ENCODE measurements at places on chromosomes 1 and 21. TPM values are rescaled to one million over a fixed set of nuclear protein-coding genes. Genes with fewer than 3 reads are reported as not detected.

DNA sequence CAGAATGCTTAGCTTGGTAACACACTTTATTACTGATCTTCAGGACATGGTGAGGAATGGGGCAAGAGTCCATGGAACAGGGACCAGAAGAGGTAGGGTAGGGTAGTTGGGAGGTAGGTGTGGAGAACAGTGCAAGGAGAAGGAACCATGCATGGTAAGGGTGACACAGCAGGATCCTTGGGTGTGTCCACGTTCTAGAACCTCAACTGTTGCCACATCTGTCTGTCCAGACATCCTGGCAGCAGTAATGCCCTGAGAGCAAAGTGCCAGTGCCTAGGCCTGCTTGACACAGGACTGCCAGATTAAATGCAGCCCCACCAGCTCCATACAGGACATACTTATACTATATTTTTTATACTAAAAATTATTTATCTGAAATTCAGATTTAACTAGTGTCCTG lies 13.9 kb downstream of the DMAP1 start:
- DNase-seq = no peak

GRCh38 chr21:38097789-38098188 lies 159.0 kb upstream of the KCNJ15 start:
- no peak for DNase-seq

DNA sequence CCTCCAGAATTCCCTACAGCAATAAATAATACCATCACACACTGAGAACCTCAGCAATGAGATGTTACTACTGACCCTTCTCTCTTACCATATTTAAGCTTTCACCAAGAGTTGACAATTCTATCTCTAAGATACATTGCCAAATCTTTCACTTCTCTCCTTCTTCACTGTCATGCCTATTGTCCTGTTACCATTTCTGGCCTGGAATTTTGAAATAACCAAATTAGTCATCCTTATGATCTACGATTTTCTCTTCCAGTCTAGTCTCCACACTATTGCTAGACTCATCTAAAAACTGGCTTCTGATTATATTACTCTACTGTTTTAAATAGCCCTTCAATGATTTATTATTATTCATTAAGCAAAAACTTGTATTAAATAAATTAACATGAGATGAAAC lies 656.1 kb upstream of the ADGRL4 start:
- DNase-seq = no peak

DNA sequence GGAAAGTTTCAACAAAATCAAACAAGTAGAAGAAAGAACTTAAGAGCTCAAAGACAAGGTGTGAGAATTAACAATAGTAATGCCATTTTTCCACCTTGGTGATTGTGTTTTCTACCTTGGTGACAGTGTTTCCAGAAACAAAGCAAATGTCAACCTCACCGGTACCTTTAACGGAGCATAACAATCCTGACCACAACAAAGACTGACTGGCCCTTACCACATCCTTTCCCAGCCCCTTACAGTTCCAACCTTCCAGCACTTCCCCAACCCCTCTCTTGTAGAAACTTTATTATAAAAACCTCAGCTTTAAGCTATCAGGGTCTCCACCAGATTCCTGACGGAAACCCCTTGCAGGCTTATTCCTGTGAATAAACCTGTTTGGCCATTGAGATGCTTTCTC lies 16.7 kb downstream of the STYXL2 start:
- no peak for DNase-seq

- DNase-seq = no peak
These were observed 671 bp downstream of the DNAJC11 start for GRCh38 chr1:6700853-6701436.

- no peak for DNase-seq
These were observed 107.9 kb downstream of the SUSD4 start for GRCh38 chr1:223256034-223256433.

GRCh38 chr1:105655032-105655431 lies 1401.4 kb upstream of the PRMT6 start:
- no peak for DNase-seq

DNA sequence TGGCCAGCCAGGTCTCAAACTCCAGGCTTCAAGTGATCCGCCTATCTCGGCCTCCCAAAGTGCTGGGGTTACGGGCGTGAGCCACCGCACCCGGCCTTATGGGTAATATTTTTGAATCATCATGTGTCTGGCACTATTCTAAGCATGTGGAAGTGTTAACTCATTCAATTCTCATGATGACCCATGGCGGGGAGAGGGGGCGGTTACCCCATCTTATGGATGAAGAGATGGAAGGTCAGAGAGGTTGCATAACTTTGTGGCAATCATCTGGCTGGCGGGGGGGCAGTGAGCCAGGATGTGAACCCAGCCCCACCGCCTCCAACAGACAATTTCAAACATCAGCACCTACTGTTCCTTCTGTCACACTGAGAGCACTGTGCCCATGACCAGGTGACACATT lies 11.5 kb upstream of the TAS1R2 start:
- DNase-seq = no peak

DNA sequence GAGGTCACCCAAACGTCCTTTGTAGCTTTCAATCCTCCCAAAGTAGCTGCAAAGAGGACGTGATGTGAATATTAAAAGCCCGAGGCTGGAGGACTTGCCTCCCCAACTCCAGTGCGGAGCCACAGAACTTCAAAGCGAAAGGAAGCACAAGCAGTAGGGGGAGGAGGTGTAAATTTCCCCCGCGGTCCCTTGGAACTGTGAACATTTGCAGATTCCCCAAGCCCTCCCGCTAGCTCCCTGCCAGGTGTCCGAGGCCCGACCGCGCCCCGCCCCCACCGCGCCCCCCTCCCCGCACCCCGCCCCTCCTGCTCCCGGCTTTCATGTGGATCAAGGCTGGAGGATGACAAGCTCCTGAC lies 41.5 kb upstream of the HAO2 start:
- DNase-seq = no peak

DNA sequence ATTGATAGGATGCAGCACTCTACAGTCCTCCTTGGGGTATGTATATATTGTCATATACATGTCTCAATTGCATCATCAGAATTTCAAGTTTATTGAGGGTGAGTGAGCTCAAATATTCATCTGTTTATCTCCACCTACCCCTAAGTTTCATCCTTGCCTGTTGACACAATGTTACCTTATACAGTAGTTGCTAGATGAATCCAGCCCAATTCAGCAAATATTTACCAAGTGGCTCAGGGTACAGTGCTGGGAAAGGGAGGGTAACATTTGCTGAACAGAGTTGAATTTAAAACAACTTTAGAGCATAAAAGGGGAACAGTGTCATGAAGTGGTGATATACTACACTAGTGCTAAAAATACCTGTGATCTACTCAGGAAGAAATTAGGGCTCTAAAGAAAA lies 14.4 kb downstream of the ELAVL4 start:
- no peak for DNase-seq

- DNase-seq = no peak
These were observed 40.5 kb downstream of the AK5 start for GRCh38 chr1:77322061-77322900.

GRCh38 chr1:66095190-66095589 lies 302.5 kb downstream of the PDE4B start:
- no peak for DNase-seq

- DNase-seq = no peak
These were observed 61.4 kb upstream of the VCAM1 start for GRCh38 chr1:100657876-100658715.

DNA sequence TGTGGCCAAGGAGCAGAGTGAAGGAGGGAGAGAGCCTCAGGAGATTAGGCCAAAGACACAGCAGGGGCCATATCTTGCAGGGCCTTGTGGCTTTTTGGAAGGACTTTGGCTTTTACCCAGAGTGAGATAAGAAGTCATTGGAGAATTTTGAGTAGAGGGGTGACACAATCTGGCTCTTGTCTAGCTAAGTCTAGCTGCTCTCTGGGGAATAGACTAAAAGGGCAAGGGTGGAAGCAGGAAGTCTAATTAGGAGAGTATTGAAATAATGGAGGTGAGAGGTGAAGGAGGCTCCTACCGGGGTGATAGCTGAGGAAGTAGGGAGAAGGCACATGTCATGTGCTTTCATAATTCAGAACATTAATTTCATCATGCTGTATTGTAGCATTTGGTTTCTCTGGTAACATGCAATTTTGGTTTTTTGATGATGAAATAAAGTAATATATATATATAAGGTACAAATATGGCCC lies 34.3 kb upstream of the KCNA3 start:
- no peak for DNase-seq

DNA sequence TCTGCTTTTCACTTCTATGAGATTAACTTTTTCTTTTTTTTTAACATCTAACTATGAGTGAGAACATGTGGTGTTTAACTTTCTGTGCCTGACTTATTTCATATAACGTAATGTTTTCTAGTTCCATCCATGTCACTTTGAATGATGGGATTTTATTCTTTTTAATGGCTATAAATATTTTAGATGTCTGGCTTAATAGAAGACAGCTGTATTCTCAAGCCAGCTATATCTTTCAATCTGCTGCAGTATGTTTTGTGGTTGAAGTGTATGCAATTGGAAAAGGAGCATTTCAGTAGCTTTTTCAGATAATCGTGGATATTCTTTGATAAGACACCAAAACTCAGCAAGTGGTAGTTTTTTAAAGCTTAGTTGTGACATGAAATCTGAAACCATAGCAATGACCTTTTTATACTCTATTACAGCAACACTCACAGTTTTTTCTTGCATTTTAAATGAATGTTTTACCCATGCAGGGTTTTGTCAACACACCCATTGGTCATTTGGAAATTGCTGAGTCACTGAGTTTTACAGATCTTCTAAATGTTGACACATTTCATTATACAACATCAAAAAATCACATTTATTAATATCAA lies 5.7 kb upstream of the SVBP start:
- DNase-seq = no peak

DNA sequence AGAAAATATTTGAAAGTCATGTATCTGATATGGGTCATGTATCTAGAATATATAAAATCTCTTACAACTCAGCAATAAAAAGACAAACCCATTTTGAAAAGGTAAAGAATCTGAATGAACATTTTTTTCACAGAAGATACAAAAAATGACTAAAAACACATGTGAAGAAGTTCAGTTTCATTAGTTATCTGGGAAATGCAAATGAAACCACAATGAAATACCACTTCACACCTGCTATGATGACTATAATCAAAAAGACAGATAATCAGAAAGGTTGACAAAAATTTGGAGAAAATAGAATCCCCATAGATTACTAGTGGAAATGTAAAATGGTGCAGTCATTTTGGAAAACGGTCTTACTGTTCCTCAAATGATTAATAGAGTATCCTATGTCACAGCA lies 631.0 kb downstream of the MRPL39 start:
- DNase-seq = no peak

DNA sequence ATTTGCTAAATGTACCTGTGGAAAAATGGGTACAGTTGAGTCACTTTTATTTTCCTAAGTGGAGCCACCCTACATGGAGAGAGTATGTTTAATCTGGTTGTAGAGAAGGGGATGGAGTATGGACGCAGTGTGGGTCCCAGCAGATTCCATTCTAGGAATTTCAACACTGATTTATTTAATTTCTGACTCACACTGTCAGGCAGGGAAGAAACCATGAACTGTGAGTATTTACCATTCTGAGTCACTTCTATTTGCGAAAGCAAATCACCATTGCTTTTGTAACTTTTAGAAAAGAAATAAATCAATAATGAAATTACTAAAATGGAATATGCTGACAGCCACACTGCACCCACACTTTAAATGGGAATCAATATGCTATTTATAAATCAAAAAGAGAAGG lies 339.0 kb downstream of the DSCAM start:
- DNase-seq = no peak

GRCh38 chr1:17110555-17110926 lies 8.7 kb downstream of the PADI2 start:
- DNase-seq = no peak

DNA sequence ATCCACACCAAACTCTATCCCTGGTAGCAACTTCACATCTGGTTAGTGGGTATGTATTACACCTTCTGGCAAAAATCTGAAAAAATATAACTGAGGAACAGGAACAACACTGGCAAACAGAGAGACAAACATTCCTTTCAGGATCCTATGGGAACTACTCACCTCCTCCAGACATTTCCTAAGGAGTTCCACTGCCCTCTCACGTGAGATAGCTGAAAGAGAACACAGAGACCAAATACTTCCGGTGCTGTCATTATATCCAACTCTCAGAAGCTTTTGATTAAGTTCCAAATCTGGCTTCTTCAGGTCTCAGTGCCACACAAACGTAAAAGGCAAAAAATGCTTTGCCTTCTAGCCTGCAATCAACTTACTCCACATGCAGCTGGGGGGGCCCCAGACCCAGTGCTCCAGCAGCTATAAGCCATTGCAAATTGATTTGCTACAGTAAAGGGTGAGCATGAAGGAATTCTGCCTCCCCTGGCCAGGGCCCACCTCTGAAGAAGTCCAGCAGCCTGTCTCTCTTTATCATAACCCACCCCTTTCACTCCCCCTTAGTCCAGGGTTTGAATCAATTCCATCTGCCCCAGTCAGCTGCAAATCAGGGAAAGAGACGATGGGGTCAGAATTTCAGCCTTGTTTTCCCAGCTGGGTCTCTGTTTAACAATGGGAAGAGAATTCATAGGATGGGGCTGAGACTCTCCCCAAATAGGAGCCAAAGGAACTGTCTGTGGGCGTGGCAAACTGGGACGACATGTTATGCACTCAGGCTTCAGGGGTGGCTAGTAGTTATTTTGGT lies 32.2 kb downstream of the TFAP2E start:
- no peak for DNase-seq

PLA2G2A gene
- total RNA-seq = not detected

KIF26B gene
- 0.04 TPM for total RNA-seq

ARMH1 gene
- total RNA-seq = not detected

ZNF496 gene
- total RNA-seq = 25.5 TPM

LENEP gene
- 0.56 TPM for total RNA-seq

COL18A1 gene
- total RNA-seq = 164 TPM

RASAL2 gene
- total RNA-seq = 13.5 TPM

All from pulmonary artery endothelial cell (primary cell).